ENCODE measurements at places on chromosomes 4 and X.

GRCh38 chr4:186852073-186852420 is 128.4 kb upstream of the FAT1 start:
- no peak for DNase-seq

- peak; percentile 46 for DNase-seq
Observed at GRCh38 chr4:184514121-184514988, 40.0 kb upstream of the IRF2 start.

GRCh38 chr4:100280807-100281206 is 90.5 kb upstream of the DDIT4L start:
- DNase-seq = no peak

GRCh38 chrX:111353793-111354192 is 58.2 kb downstream of the DCX start:
- no peak for DNase-seq

DNA sequence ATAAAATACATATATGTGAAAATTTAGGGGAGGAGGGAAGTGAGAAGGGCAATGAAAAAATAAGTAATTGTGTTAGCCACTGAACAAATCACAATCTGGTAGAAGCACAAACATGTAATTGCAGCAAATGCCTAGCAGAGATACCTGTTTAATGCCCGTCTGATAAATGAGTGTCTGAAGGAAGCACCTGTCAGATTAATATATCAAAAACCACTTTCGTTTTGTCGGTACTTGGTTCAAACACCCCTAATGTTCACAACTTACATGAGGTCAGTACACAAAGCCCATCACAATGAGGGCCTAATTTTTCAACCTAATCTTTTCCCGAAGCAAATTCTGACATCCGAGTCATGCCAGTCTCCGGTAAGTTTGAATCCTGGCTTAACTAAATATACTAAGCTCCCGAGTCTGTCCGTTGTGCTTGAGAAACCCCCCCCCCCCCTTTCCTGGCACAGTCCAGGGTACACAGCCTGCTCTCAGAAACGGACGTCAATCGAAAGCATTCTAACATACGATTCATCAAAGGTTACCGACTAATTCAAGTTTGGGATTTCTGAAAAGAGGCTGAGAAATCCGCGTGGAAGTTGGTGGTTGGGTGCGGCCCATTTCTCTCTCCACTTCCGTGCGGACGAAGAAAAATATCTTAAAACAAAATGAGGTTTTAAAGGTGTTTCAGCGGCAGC is 758 bp downstream of the SDAD1 start:
- DNase-seq = no peak

GRCh38 chrX:10028283-10029104 is 61.3 kb downstream of the CLDN34 start:
- no peak for DNase-seq

- DNase-seq = no peak
Observed at GRCh38 chr4:103199009-103199408, 866 bp upstream of the CENPE start.

- no peak for DNase-seq
Observed at GRCh38 chr4:88962396-88962795, 94.6 kb downstream of the FAM13A start.

- DNase-seq = no peak
Observed at GRCh38 chr4:16337936-16338335, 111.7 kb upstream of the TAPT1 start.

DNA sequence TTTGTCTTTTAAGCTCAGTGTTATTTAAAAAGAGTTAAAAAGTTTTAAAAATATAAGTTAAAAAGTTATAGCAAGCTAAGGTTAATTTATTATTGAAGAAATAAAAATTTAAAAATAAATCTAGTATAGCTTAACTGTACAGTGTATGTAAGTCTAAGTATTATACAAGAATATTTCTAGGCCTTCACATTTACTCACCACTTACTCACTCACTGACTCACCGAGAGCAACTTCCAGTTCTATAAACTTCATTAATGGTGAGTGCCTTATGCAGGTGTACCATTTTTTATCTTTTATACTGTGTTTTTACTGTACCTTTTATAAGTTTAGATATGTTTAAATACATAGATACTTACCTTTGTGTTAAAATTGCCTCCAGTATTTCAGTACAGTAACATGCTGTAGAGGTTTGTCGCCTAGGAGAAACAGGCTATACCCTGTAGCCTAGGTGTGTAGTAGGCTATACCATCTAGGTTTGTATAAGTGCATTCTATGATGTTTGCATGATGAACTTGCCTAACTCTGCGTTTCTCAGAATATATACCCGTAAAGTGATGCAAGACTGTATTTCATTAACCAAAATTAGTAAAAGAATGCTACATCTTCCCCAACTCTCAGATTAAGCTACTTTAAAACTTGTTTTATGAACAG is 202.9 kb downstream of the CFAP299 start:
- no peak for DNase-seq

GRCh38 chr4:140944572-140944971 is 188.4 kb upstream of the TBC1D9 start:
- DNase-seq = no peak

- DNase-seq = no peak
Observed at GRCh38 chr4:24121395-24122175, 231.7 kb upstream of the PPARGC1A start.
